GM19239 (cell line): ENCODE measurements at places on chromosomes 1 and 21.

DNA sequence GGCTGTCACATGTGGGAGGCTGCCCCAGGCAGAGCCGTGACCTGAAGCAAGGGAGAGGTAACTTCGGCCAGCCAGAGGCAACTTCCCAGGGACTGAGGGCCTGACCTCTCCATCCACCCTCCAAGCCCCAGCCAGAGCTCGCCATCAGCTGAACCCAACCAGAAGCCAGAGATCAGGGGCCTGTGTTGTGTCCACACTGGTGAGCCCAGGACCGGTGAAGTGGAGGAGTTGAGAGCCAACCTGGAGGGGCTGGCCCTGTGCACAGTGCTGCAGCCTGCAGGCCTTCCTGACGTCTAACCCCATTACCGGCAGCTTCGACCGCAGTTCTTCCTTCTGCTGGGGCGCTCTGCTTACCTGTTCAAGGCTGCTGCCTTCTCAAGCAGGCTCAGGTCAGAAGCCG is 19.6 kb upstream of the PDE9A start:
- DNase-seq = no peak

DNA sequence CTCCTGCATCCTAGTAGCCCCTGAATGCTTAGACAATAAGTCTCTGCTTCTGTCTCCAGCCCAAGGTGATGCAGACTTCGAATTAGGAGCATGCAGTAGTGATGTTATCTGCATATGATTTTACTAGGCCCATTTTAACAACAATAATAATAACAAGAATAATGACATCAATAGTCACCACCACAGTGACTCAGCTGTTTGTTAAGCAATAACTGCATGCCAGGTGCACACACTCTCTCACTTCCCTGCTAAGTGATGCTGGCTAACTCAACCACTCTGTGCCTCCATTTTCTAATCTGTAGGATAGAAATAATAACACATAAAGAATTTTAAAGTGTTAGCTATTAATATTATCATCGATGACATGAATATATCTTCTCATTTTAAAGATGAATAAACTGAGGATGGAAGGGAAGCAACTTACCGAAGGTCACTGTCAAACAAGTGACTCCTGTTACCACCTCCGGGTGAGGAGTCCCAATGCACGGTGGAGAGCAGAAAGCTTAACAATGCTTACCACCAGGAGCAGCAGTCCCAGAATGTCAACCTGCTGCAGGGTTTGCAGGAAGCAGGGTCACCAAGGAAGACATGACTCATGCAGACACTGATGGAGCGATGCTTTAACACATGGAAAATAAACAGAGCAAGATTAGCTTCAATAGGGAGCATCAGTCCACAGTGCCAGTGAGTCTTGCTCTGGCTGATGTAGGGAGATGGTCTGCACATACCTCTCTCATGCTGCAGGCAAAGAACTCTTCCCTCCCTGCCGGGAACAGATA is 290.2 kb downstream of the SPATA17 start:
- no peak for DNase-seq

GRCh38 chr1:55926906-55927471 is 652.4 kb downstream of the PLPP3 start:
- DNase-seq = no peak

- DNase-seq = no peak
Measured at GRCh38 chr1:118948846-118949245, 39.3 kb downstream of the TBX15 start.

DNA sequence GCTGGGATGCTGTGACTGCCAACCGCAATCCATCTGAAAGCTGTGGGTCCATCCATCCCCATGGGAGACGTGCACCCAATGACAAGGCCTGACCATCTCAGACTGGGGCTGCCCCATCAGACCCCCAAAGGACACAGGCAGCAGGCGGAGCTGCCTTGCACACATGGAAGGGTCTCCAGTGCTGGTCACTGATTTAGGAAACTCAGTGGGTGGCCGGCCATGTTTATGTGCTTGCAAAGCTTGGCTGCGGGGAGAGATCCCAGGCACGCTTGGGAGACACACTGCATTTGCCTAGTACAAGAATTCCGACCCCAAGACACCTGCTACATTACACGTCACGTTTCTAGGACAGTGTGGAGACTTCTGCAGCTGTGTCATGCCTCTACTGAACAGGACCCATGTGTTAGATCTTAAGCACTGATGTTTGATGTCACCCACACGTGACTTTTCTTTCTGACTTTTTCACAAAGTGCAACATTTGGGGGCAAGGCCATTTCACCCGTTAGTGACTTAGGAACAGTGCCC is 181.4 kb downstream of the CLIC6 start:
- no peak for DNase-seq

- no peak for DNase-seq
Measured at GRCh38 chr1:227032396-227032795, 92.3 kb downstream of the COQ8A start.

DNA sequence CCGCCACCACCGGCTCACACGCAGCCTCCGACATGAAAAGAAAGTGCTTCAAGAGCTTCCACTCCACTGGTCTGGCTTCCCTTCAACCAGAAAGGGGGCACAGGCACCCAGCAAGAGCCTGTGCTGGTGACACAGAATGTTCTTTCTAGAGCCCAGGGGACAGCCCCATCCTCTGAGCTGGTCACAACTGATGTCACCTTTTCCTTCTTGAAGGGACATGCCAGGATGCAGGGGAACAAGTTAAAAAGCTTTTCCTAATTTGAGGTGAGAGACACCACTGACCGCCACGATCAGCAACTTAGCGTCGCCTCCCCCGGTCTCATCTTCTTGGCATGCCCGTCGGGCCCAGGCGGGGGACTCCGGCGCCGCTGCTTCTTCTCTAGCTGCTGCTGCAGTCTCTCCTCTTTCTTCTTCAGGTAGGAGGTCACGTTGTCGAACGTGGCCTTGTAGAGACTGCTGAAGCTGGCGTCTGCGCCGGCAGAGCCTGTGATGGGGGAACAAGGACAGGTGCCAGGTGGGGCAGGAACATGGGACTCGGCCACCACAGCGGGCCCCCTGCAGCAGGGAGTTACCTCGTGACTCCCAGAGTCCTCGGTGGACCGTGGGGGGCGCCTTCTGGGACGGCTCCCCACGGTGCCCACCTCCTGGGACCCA is 29.5 kb downstream of the WDR4 start:
- DNase-seq = no peak

- DNase-seq = no peak
Measured at GRCh38 chr1:34683616-34684015, 71.2 kb upstream of the GJB5 start.

DNA sequence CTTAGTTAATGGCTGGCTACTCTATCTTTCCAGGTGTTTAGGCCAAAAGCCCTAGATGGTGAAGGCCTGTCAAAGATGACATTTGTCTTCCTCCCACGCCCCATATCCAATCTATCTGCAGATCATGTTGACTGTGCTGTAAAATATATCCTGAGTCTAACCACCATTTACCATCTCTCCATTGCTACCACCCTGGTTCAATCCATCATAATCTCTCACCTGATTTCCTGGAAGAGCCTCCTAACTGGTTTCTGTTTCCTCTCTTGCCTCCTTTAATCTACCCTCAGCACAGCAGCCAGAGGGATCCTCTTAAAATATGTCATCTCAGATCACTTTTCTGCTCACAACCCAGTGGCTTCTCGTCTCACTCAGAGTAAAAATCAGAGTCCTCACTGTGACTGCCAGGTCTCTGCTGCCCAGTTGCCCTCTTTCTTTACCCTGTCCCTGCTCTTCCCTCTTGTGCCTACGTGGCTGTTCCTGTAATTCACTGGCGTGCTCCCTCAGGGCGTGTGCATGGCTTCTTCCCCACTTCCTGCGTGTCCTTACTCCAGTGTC is 17.8 kb downstream of the TMEM50A start:
- no peak for DNase-seq

GRCh38 chr1:167756730-167757405 is 35.1 kb downstream of the MPZL1 start:
- no peak for DNase-seq

GRCh38 chr1:145964328-145965118 is at the start of the genes ANKRD34A and POLR3GL:
Gene ANKRD34A (minus strand): TSS chr1:145964575. CDS start chr1:145961759, 2,816 bp downstream.
Gene POLR3GL (plus strand): TSS chr1:145964690. CDS start chr1:145974866, 10,176 bp downstream.
- DNase-seq = peak; percentile 87

DNA sequence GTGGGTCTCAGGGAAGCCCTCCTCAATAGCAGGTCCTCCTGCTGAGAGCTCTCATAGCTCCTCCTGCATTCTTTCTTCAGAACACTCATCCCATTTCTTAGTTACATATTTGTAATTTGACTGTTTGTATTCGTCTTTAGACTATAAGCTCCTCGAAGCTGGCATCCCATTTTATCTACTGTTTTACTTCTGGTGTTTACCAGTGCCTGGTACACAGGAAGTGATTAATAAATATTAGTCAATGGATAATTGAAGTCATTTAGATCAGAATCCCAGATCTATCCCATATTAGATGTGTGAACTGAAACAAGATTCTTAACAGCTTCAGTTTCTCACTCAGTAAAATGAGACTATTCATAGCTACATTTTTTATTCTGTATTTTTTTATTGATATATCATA is 88.7 kb downstream of the PLPP3 start:
- no peak for DNase-seq

DNA sequence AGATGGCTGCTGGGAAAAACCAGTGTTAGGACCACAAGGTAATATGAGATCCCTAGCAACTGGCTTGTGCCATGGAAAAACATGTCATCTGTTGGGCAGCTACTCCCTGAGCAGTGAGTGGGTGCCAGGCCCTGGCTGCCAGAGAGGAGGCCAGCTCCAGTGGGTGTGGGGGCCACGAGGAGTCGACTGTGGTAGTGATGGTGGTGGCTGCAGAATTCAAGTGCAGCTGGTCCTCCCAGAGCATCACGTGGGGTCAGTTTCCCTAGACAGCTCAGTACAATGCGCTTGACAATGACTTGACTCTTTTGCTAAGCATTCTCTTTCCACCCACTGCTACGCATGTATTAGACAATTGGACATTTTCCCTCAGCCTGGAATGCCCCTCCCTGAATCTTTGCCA is 14.5 kb upstream of the CDC42 start:
- no peak for DNase-seq

DNA sequence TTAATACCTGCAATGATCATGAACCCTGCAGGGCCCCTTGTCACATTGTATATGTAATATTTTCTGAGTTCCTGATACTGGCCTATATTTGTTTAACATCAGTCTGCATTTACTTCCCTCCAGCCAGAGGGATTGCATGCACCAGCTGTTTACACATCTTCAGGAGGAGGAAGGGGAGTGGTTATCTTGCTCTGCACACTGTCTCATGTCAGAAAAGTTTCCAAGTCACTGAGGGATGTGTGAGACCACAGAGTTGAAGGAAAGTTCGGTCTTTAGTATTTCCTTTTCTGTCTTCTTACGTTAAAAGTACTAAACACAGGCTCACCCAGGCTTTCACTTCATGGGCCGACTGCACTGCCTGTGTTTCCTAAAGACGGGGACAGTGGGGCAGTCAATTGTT is 574.1 kb downstream of the LMO4 start:
- DNase-seq = no peak

GRCh38 chr1:19465650-19466049 is 19.7 kb downstream of the CAPZB start:
- no peak for DNase-seq

DNA sequence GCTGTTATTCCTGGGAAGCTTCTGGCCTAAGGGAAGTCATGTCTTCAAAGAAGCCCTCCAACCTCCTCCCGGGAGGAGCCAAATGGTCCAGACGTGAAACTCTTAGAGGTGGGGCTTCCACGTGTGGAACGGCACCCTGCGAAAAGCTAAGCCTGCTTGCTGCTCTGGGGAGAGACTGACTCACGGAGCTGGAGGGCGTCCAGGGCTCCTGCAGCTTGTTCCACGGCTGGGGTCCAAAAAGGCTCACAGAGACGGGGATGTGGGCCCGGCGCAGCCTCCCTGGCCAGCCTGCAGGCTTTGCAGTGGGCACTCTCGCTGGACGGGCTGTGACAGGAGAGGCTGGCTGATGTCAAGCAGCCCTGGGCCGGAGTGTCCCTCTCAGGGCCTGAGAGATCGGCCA is 105.1 kb downstream of the COLGALT2 start:
- no peak for DNase-seq

DNA sequence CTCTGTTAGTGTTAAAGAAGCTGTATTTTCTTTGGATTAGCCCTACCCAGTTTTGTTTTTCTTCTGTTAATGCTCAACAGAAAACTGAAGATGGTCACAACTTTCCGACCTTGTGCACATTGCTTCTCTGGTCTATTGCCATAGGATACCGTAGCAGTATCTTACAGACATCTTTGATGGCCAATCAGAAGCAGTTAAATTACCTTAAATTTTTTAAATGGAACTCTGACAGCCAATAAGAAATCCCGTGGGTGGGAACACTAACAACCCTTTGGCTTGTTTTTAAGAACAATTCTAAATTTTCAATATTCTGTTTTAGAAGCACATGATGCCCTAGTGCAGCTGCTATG is 17.2 kb downstream of the NFYC start:
- DNase-seq = peak; percentile 40

- no peak for DNase-seq
Measured at GRCh38 chr21:45551316-45551715, 9.1 kb upstream of the SLC19A1 start.

- no peak for DNase-seq
Measured at GRCh38 chr1:70573317-70573843, 162.3 kb downstream of the CTH start.

DNA sequence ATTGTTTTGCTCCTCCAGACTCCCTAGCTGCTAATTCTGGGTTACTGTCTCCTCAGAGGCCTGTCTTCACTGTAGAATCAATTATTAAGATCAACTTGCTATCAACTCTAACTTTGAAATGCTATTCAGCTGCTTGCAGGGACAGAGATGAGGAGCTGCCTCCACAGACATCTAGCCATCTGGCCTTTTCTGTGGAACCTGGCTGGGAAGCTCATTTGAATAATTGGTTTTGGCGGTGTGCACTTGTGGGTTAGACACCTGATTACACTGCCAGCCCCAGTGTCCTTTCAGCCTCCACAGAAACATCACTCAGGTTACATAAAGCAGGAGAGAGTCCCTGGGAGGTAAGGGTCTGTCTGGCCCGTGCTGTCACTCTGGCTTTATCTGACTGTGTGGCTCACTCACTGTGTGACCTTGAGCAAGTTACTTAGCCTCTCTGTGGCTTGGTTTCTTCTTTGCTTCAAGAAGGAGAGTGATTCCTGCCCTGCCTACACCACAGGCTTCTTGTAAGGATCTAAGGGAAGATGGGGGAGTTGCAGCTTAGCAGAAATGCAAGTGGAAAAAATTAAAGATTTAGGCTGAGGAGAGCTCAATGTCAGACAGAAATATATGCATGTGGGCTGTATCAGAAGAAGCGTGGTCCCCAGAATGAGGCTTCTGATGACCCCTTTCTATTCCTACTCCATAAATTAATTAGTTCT is 131.6 kb downstream of the BEND5 start:
- DNase-seq = no peak

GRCh38 chr1:71295350-71295749 is 214.5 kb upstream of the ZRANB2 start:
- DNase-seq = no peak

- DNase-seq = no peak
Measured at GRCh38 chr1:244782056-244782455, 53.4 kb upstream of the COX20 start.

DNA sequence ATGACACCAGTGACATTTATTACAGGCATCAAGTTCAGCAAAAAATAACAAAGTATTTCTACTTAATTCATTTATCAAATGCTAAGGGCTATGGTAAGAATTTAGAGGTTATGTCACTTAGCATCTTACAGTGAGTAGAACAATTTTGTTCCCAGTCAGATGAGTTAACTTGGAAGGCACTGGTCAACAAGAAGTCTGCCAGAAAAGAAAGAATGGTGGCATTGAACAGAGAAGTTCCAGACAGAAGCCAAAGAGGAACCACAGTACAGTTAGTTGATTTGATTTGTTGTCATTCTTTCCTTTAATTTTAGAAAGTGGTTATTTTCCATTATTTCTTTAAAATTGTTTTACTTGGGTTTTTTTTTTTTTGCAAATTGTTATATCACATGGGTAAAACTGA is 232.2 kb upstream of the PKN2 start:
- DNase-seq = no peak
